ENCODE measurements at places on chromosomes 11 and 22.
A peak's percentile ranks its signal among the peaks of the same experiment; 100 is the strongest.

DNA sequence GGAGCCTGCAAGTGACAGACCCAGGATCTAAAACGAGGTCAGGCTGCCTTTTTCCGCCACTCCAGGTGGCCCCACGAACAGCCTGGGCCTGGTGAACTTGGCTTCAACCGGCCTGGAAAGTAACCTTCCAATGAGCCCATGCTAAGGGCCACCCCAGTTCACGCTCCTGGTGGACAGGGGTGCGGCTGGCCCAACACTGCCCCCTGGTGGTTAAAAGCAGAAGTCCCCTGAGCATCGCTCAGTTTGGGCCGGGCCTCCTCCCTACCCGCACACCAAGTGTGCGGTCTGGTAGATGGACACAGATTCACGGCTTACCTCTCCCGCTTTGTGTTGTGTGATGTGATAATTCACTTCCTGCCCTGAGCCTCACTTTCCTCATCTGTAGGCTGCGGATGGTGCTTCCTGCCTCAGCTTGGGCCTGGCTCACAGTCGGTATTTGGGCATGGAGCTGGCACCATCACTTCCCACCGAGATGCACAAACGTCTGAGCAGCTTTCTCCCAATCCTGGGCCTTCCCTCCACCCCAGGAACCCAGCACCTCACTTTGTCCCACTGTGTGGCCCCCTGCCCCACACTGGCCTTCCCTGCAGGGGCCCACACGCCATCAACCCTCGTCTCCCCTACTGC lies 13.7 kb upstream of the SEC14L3 start:
- DNase-seq: peak; percentile 3

DNA sequence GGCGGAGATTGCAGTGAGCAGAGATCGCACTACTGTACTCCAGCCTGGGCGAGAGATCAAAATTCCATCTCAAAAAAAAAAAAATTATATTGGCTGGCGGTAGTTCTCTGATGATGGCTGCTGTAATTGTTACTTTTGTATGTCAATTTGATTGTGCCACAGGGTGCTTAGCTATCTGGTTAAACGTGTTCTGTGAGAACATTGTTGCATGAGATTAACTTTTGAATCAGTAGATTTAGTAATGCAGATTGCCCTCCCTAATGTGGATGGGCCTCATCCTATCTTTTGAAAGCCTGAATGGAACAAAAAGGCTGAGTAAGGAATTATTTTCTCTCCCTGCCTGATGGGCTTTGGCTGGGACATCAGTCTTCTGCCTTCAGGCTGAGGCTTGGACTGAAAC lies 654.2 kb downstream of the OPCML start:
- DNase-seq: no peak

GRCh38 chr22:24810043-24810749 lies 4.2 kb downstream of the SGSM1 start:
- DNase-seq: no peak

- DNase-seq: no peak
These were observed 312.7 kb downstream of the NTM start for GRCh38 chr11:131683131-131683530.

DNA sequence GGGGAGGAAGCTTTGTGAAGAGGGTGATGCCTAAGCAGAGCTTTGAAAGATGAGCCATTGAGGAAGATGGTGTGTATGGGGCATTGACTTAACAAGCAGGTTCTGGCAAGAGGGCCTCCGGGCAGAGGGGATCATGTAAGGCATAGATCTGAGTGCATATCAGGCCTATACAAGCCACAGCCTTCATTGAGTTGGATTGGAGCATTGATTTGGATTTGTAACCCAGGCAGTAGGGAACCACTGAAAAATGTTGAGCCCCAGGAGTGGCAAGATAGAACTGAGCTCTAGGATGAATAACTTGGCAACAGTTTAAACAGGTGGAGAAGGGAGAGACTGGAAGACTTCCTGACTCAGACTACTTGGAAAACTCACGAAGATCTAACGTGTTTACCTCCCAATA lies 21.4 kb downstream of the PANX1 start:
- no peak for DNase-seq

- DNase-seq: no peak
These were observed 15.2 kb downstream of the PHLDB1 start for GRCh38 chr11:118622376-118623268.

DNA sequence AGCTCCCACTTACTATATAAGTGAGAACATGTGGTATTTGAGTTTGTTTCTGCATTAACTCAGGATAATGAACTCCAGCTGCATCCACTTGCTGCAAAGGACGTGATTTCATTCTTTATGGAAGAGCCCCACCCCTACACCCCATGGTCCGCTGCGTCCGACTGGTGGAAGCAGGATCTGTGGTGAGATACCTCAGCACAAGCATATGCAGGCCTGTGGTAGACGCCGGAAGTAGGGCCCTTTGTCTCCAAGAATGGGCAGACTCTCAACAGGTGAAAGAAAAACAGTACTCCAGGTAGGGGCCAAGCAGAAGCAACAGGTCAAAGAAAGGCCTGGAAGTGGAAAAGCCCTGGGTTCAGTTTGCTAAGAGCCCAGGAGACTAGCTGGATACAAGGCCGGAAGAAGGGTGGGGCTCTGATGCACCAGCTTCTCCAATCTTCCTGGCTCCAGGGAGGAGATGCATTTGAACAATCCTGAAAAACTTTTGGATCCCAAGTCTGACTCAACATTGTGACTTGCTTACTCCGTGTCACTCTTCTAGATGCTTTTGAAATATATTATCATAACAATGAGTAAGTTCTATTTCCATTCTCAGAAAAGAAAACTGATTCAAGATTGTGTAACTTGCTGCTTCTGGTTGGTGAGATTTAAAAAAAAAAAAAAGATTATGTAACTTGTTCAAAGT lies 30.4 kb downstream of the NEAT1 start:
- no peak for DNase-seq

- DNase-seq: no peak
These were observed 206.4 kb upstream of the E2F8 start for GRCh38 chr11:19447150-19447566.

GRCh38 chr11:114170226-114170625 lies 110.7 kb downstream of the ZBTB16 start:
- DNase-seq: no peak

DNA sequence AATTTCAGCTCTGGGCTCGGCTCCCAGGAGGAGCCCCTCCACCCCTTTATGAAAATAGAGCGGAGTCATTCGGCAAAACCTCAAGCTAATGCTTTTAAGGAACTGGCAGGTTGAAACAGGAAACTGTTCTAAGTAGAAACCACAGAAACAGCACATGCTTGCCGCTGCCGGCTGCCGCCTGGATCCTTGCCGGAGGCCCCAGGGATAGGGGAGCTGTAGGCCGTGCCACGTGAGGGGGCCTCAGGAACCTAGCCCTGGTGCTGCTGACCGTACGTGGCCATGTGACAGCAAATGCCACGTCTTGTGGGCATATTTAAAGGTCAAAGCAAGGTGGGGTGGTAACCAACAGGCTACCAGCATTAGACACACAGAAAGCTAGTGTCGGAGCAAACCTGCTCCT lies 77.9 kb upstream of the TIMP3 start:
- DNase-seq: peak; percentile 76

DNA sequence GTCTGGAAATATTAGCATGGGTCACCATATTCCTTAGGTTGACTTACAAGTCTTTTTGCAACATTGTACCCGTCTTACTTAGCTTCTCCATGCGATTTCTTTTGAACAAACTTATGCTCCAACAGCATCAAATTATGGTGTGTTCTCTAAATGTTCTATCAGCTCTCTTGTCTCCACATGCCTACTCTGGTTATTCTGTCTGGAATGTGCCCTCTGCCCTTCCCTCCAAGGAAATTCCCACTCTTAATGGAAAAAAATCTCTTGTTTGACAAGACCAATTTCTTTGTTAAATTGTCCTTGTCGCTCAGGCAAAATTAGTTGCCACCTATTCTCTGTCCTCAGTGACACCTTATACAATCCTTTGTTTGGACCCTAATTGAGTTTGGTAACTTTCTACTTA lies 522.8 kb upstream of the LUZP2 start:
- no peak for DNase-seq

DNA sequence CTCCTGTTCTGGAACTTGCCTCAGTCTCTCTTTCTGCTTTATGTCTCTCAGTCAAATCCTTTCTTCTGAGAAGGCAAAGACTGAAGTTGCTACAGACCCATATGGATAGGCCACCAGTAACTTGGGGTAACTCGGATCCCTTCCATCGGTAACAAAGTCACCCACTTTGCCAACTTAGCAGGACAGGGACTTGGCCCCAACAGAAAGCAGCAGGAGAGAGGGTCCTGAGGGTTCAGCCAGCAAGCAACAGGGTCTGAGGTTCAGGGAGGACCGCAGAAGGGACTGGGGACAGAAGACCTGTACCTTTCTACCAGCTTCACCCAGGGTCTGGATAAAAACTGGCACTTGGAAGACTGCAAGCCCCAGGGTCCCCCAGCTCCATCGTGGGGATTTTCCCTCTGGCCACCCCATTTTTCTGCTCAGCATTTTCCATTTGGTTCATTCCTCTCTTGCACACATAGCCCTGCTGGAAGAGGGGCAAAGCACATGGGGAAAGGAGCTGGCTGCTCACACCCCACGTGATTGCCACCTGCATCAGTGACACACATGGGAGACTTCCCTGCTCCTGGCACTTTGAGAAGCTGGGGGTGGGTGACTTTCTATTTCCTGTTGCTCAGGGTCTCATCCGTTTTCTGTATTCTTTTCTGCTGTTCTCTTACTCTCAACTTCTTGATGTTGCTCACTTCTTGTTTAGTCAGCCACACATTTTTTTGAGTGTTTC lies 34.6 kb upstream of the GNAZ start:
- DNase-seq: no peak

DNA sequence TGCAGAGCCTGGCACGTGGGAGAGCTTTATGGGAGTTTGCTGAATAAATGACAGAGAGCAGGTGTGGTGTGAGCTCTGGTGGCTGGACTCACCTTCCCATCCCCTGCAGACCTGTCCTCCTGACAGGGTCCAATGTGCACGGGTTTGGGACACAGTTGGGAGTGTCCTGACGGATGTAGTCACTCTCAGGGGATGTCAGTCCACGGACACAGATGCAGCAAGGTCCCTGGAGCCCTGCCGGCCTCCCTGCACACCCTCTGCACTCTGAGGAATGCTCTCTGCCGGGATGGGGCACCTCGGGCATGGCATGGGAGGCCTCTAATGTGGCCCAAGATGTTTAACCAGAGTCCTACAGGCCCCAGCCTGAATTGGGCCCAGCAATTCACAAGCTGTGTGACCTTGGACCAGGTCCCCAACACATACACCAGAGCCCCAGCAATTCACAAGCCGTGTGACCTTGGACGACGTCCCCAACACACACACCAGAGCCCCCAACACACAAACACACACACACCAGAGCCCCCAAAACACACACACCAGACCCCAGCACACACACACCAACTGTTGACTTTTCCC lies 30.0 kb upstream of the RFPL3 start:
- no peak for DNase-seq

GRCh38 chr11:116826751-116827431 lies 2.8 kb upstream of the APOC3 start:
- no peak for DNase-seq

DNA sequence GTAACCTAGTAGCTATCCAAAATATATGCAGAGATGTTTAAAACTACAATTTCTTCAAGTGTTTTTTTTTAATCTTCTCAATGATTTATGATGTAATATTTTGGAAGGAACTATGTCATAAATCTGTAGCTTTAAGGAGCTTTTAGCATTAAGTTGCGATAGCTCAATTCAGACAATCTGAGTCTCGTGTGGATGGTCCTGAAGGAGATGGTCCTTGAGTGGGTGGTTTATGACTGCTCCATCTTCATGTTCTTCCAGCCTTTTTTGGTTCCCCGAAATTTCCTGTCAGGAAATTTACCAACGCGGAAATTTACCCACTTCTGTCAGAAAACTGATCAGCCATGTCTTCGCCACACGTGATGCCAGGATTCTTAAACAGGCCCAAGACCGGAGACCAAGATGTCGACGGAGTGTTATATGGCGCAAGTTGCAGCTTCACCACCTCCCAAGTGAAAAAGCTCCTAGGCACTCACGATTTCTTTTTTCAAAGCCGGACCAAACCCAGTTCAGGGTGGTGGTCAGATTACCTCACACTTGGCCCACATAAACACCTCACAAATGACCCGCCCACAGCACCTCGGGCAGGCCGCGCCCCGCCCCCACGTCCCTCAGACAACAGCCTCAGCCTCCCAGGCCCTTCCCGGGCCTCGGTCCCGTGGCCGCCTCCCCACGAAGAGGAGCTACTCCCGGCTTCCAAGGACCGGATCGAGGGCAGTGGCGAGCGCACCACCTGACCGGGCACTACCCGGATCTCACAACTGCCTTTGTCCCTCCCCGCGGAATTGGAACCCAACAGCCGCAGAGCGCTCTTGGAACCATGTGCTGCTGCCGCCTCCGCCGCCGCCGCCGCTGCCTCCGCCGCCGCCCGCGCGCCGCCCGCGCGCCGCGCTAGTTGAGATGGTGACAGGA lies at the start of gene MORC2:
TSS of gene MORC2 (minus strand) at position 760 of the 909 bp plus-strand sequence. CDS start 885 bp downstream, outside the sequence.
- peak; percentile 3 for DNase-seq

GRCh38 chr11:65404210-65404609 lies 17.8 kb downstream of the FRMD8 start:
- DNase-seq: no peak

DNA sequence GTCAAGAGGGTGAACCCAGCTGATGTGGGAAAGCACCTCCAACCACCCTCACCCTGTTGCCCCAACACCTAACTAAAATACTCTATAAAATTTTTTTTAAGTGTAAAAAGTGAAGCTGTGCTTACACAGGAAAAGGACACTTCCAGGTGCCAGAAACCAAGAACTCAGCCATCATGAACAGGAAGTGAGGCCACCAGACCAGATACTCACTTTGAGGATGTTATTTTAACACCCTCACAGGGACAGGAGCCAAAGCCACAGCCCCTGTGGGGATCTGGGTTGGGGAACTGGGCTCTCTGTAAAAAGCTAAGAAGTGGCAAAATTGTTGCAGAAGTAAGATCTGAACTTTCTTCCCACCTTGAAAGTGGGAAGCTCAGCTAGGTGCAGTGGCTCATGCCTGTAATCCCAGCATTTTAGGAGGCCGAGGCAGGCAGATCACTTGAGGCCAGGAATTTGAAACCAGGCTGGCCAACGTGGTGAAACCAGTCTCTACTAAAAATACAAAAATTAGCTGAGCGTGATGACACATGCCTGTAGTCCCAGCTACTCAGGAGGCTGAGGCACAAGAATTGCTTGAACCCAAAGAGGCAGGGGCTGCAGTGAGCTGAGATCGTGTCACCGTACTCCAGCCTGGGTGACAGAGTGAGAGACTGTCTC lies 3.8 kb downstream of the RSPH14 start:
- DNase-seq: no peak

DNA sequence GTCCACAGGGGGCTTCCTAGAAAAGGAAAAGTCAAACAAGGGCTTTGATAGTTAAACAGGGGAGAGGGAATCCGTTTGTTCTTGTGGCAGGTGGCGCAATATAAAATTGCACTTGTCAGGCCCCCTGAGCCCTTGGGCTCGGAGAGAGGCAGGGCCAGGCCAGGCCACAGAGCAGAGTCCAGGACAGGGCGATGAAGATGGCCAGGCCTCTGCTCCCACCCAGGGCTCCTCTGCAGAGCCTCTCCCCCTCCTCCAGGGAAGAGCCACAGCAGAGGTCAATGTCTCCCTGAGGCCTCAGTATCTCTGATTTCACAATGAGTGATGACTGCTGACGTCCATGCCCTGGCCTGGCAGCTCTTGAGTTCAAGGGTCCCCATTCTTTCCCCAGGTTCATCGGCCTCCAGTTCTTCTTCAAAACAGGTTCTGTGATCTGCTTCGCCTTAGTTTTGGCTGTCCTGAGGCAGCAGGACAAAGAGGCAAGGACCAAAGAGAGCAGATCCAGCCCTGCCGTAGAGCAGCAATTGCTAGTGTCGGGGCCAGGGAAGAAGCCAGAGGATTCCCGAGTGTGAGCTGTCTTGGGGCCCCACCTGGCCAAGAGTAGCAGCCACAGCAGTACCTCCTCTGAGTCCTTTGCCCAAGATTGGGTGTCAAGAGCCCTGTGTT lies 36.4 kb upstream of the TPBGL start:
- no peak for DNase-seq

- no peak for DNase-seq
These were observed 10.4 kb upstream of the LINC01488 start for GRCh38 chr11:69470793-69471728.

Measured in smooth muscle cell of the brain vasculature (primary cell).